NCI-H1694 (cell line): ENCODE measurements at places on chromosomes 13 and 19.

- no peak for DNase-seq
Measured at GRCh38 chr19:28631961-28632360, 581.0 kb downstream of the UQCRFS1 start.

DNA sequence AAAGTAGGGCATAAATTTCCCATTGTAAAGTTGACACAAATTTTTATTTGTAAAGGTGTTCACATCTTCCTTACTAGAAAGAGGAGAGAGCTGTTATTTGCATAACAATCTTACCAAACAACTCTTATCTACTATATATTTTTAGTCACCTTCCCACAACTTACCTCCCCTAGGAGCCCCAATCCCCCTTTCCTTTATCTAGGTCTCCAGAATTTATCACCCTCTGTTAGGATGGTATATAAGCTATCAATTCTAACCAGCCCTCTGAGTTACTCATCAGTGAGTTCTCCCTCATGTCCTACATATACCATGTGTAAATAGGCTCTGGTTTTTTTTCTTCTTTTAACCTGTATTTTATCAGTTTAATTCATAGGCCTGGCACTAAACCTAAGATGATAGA is 62.2 kb downstream of the DCT start:
- DNase-seq = no peak

GRCh38 chr13:113672002-113672651 is 5.1 kb downstream of the GRK1 start:
- no peak for DNase-seq

- DNase-seq = no peak
Measured at GRCh38 chr19:43727593-43727853, 11.6 kb downstream of the IRGC start.

DNA sequence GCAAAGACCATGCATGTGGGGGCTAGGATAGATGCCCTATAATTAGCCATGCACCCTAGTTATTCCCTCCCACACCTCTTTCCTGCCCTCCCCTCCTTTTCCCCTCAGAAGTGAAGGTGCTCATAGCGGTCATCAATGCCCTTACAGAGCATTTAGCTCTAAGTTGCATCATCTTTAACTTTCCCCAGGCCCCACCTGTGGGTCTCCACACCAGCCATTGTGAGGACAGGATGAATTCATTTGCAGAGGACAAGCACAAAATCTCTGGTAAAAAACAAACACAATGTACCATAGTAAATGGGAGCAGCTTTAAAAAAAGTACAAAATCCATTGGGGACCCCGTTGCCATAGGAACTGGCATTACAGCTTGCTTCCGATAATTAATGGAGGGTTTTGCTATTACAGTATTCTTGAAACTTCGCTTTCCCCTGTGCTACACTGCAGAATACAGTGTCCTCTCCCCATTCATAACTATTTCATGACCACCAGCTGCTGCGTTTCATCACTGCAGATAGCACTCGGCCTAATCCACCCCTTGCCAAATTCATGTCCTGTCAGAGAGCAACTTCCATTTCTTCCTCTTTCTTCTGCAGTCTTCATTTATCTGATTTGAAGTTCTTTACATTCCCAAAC is 110.5 kb downstream of the ZDHHC20 start:
- no peak for DNase-seq

GRCh38 chr19:12783849-12784393 is 7.4 kb upstream of the JUNB start:
- DNase-seq = no peak

DNA sequence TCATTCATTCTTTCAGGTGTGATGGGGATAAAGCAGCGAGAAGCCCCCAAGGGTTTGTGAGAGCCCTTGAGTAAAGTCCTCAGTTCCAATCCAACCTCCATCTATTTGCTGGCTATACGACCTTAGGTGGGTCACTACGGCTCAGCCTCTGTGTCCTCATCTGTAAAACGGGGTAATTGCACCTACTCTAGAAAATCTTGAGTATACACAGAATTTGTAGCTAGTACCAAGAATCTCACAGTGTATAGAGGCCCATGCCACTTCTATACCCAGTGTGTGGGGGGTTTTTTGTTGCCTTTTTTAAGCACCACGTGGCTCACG is 406 bp upstream of the DNMT1 start:
- no peak for DNase-seq

GRCh38 chr13:107480130-107480529 is 735.2 kb downstream of the LIG4 start:
- DNase-seq = no peak

GRCh38 chr19:8393871-8394250 is 3.7 kb downstream of the RAB11B start:
- no peak for DNase-seq

GRCh38 chr19:9296336-9296735 is 13.3 kb downstream of the ZNF699 start:
- no peak for DNase-seq

DNA sequence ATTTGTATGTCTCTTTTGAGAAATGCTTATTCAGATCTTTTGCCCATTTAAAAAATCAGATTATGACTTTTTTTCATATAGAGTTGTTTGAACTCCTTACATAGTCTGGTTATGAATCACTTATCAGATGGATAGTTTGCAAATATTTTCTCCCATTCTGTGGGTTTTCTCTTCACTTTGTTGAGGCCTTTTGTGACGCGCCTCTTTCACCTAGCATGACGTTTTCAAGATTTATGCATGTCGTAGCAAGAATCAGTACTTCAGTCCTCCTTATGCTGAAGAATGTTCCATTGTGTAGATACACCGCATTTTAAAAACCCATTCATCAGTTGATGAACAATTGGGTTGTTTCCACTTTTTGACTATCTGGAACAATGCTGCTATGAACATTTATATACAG is 13.4 kb downstream of the PABPC3 start:
- DNase-seq = no peak

GRCh38 chr13:110124201-110124940 is 182.6 kb downstream of the COL4A1 start:
- DNase-seq = no peak

DNA sequence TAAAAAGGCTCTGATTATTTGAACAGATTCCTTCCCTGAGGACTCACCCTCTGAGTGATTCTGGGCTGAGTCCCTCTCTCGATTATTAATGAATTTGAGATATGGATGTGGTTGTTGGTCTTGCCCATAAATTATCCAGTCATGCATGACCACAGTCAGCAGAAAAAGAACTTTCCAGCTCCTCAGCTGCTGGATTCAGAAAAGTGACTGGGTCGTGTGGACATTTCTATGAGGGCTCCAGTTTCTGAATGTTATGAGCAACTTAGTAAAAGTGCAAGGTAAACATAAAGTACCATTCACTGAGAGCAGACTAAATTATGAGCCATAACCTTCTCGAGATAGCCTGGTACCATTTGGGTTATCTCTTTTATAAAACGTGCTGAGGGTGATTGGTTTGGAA is 100.1 kb upstream of the CLDN10 start:
- no peak for DNase-seq
